CD8-positive, alpha-beta memory T cell (primary cell): ENCODE measurements at places on chromosomes 1 and 21. TPM values are rescaled to one million over a fixed set of nuclear protein-coding genes. Genes with fewer than 3 reads are reported as not detected.

GRCh38 chr1:172494166-172494565 is 38.8 kb upstream of the SUCO start:
- DNase-seq = no peak

DNA sequence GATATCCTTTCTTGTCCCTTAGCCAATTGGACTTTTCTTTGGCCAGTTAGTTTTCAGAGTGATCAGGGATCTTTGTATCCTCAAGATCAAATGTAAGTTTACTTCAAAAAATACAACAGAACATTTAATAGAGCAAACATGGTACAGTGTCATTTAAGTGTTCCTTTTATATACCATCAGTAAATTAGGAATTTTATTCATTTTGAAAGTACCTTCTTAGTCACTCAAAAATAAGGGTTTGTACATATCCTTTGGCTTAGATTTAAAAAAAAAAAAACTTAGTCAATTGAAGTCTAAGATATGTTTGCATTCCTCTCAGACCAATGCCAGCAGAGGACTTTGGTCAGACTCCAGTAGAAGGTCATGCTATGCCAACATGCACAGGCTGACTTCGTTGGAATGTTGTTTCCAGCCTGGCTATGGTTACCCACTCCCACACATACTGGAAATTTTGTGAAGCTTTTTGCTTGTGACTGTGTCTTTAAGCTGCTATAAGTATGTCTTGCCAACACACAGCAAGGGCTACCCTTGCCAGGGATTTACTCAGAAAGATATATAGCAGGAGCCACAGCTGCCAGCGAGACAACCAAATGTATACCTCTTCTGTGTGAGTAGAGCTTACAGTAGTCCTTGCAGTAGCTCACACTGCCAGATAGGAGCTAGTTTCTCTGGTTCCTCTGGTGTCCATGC is 81.5 kb upstream of the LRIF1 start:
- no peak for DNase-seq

PTPRF gene
- 0.39 TPM for total RNA-seq

BATF3 gene
- total RNA-seq = 147 TPM

ANGPTL3 gene
- total RNA-seq = not detected
